ENCODE measurements at places on chromosomes 16 and 17. TPM values are rescaled to one million over a fixed set of nuclear protein-coding genes. Genes with fewer than 3 reads are reported as not detected.

DNA sequence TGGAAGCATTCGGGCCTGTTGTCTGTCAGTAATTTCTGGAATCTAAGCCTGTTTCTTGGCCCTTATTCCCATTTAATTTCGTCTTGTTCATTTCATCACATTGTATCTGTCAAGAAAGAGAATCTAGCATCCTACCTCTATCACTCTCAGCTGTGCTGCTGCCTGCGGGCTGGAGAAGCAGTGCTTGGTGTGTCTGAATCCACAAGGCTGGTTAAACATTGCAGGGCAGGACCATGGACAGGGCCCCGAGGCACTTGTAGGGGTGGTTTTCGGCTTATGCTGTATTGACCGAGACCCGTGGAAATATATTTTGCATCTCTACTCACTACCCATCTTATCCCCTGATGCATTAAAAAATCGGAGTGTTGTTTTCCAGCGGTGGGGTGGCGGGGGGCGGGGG is 3.1 kb downstream of the RAB11FIP4 start:
- peak; percentile 55 for DNase-seq

DNA sequence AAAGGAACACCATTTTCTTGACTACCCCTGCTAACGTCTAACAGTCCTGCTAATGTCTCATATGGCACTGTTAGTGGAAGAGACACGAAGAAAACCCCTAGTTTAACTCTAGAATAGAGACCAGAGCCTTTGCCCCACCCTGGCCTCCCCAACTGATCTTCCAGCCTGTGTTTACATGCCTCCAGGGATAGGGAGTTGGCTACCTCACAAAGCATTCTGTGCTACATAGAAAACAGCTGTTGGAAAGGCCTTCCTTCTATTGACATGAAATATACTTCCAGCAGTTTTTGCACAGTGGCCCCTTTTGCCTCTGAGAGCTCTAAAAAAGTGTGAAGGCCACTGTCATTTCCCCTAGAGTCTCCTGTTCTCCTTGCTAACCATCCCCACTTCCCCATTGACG is 73.1 kb downstream of the ASIC2 start:
- DNase-seq = no peak

DNA sequence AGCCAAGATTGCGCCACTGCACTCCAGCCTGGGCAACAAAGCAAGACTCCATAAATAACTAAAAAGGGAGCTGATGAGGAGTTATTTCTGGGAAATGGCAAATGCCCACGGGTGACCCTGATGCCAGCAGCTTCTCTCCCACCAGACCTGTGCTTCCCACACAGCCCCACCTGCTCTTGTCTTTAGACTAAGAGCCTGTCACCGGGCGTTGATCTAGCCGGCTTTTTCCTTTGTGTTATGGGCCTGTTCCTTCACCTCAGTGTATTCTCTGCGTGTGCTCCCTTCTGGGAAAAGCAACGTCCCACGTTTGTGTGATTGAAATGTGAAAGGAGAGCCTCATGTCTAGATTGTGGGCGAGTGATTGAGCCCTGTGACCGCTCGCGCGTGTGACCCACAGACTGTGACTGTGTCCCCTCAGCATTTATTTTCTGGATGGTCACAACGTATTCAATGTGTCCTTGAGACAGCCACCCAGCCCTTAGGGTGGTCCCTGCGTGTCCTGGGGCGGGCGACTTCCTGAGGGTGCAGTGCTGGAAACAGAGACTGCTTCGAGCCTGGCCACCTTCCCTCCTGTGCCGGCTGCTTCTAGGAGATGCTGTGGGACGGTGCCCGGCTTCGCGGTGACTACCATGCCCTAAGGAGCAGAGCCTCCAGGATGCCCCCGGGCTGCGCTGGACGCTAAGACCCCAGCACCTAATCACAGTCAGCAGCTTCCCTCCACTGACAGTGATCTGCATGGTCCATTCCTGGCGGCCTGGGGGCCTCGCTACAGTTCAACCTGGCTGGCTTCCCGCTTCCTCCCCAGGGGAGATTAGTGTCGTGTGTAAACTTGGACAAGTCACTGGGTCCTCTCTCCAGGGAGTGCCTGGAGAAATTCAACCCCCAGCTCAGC is 7.8 kb upstream of the RNPS1 start:
- DNase-seq = no peak

- DNase-seq = no peak
Measured at GRCh38 chr17:7823581-7824001, 10.4 kb upstream of the KDM6B start.

DNA sequence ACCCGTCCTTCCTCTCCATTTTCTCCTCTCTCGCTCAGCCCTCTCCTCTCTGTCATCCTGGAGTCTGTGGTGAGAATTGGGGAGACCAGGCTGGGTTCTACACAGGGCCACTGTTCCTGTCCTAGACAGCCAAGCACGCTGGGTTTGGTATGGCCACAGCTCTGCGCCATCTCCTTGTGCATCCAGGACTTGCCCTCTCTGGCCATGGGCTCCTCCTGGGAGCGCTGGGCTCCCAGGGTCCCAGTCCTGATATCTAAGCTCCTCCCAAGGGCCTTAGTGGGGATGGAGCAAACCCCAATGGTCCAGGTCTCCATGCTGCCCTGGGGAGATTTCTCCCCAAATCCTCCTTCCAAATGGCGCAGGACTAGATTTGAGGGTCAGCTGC is 27.2 kb upstream of the ITGA3 start:
- DNase-seq = no peak

GRCh38 chr17:72572604-72573491 is 452.0 kb downstream of the SOX9 start:
- DNase-seq = no peak

GRCh38 chr17:10114931-10115535 is 83.4 kb downstream of the GAS7 start:
- DNase-seq = peak; percentile 83

- no peak for DNase-seq
Measured at GRCh38 chr17:39306509-39307212, 80.9 kb upstream of the STAC2 start.

DNA sequence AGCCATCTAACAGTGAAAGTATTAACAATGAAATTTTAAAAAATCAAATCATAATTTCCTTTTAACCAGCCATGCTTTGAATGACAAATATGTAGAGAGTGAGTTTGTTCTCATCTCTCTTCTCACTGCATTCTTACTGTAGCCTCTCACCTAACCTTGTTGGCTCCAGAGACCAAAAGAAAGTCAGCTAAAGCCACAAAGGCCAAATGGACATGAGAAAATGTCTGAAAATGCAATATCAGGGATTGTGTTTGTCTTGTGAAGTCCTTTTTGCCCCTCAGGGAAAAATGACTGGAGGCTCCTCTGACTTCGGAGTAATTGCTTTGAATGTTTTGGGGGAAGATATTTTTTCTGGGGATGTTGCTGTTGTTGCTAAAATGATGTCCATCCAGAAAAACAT is 166.3 kb downstream of the SLC39A11 start:
- DNase-seq = no peak

DNA sequence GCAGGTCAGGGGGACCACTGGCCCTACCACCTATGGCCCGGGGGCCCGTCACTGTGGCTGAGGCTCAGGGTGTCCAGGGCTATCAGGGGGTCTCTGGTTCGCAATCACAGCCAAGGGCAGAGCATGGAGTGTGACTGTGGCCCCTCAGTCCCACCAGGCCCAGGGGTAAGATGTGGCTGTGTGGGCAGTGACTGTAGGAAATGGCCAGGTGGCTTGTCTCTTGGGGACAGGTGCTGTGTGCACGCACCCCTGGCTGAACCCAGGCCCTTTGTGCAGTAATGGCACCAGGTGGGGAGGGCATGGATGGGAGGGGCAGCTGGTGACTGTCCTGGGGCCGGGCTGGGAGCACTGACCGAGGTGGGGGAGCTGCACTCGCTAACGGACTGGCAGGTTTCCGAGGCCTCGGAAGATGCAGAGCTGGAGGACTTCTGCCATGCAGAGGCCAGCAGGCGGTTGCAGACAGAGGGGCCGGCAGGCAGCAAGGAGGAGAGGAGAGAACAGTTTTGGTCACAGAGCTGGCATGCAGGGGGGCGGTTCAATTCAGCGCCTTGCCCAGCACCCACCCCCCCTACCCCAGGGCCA is 18.8 kb downstream of the IL34 start:
- DNase-seq = no peak

DNA sequence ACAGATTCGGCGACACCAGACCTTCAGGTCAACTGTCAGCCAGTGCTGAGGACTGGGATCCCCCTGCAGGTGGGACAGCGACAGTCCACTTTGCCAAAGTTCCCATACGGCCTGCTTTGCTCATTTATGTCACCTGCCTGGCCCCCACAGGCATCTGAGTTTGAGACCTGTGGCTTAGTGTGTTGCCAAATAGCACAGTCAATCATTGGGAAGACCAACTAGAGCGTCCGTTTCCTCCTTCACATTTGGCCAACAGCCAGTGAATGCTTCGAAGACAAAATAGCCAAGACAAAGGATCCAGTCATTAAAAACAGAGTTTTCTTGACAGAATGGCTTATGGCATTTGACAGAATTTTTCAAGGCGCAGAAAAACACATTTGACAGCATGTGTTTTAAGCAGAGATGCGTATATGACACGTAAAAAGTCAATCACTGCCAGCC is 113.8 kb downstream of the ABCC12 start:
- no peak for DNase-seq

DNA sequence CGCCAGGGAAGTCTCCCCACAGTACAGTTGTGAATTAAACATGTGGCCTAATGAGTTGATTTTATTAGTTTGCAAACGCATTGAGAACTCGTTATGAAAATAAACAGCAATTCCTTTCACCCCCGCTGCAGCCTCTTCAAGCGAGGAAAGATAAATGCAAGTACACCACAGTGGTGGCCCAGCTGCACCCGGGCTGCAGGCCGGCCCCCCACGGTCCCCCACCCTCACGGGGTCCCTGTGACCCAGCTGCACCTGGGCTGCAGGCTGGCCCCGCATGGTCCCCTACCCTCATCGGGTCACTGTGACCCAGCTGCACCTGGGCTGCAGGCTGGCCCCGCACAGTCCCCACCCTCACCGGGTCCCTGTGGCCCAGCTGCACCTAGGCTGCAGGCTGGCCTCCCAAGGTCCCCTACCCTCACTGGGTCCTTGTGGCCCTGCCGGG is 32.2 kb downstream of the SDK2 start:
- no peak for DNase-seq

- DNase-seq = no peak
Measured at GRCh38 chr17:70206361-70207010, 37.2 kb downstream of the KCNJ2 start.

DNA sequence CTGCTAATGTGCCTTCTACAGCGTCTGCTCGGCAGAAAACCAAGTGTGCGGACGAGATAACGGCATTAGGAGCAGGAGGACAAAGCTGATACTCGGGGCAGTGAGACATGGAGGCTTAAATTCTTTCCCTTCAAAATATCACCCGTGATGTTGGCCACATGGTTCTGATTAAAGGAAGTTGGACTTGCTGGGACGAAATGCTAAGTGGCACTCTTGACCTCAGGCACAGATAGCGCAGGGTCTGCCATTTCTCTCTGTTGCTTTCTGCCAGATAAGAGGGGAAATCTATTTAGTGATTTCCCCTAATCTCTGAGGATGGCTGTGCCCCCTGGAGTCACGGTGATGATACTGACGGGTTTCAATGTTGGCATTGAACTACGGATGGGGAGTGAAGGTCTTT is 509.6 kb upstream of the EEF2KMT start:
- no peak for DNase-seq

GRCh38 chr17:78793415-78793814 is 11.3 kb upstream of the CYTH1 start:
- no peak for DNase-seq

GRCh38 chr16:50598256-50598894 is 50.2 kb downstream of the NKD1 start:
- no peak for DNase-seq

GRCh38 chr16:49993579-49993978 is 31.4 kb upstream of the CNEP1R1 start:
- no peak for DNase-seq

DNA sequence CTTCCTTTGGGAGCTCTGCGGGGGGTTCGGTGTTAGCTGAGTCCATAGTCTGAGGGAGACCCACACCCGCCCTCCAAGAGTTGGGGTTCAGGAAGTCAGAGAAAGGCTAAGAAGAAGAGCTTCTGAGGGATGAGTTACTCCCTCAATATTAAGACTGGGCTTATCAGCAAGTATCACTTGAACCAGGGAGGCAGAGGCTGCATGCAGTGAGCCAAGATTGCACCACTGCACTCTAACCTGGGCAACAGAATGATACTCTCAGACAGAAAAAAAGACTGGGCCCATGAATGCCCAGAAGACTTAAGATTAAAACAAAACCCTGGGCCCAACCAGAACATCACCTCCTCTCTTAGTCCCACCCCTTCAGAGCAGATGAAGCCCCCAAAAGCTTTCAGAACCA is 6.0 kb downstream of the NKIRAS2 start:
- no peak for DNase-seq

DNA sequence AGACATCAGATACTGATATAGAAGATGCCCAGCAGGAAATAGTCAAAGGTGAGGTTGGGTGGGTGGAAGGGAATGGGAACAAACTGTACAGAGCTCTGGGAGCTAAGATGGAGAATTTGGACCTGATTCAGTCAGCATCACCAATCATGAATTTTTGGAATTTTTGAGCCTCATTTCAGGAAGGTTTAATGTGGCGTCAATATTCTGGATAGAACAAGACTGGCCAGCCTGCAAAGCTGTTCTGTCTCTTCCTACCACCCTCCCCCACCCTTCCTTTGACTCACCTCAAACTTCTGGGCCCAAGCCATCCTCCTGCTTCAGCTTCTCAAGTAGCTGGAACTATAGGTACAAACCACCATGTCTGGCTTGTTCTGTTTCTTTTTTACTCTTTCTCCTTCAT is 32.6 kb downstream of the CTCF start:
- no peak for DNase-seq

DNA sequence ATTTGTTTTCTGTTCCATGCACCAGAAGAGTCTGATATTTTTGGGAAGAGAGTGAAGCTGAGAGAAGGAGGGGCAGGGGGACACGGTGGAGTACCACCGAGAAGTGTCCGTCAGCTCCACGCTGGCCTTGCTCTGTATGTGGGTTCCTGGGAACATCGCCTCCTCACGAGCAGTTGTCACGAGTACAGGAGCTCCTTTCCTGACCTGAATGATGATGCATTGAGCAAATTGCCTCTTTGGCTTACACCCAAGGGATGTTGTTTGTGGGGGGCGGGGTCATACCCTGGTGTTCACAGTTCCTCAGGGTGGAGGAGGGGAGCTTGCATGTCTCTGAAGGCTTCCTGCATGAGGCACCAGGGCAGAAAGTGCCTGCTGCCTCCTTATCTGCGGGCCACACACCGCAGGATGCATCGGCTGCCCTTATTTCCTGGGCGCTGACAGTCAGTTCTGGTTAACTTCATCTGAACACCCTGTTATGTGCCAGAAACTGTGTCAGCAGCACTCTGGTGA is 36.2 kb downstream of the RGS9 start:
- no peak for DNase-seq

- no peak for DNase-seq
Measured at GRCh38 chr16:4593086-4593485, 21.6 kb downstream of the UBALD1 start.

GRCh38 chr16:30368792-30369090 is 1.6 kb downstream of the TBC1D10B start:
- DNase-seq = no peak

- DNase-seq = no peak
Measured at GRCh38 chr17:8875436-8875835, 8.0 kb upstream of the PIK3R6 start.

- no peak for DNase-seq
Measured at GRCh38 chr17:43226393-43226792, 2.0 kb downstream of the CCDC200 start.

PYDC1 gene
- not detected for total RNA-seq

WFDC1 gene
- 4.7 TPM for total RNA-seq

SLX4 gene
- 3.6 TPM for total RNA-seq

HAS3 gene
- total RNA-seq = 0.56 TPM

SHMT1 gene
- 59.3 TPM for total RNA-seq

BRICD5 gene
- 10.1 TPM for total RNA-seq

OTOP3 gene
- not detected for total RNA-seq

ACSM2A gene
- 0.63 TPM for total RNA-seq

IL17C gene
- not detected for total RNA-seq

RNF43 gene
- not detected for total RNA-seq

CACNG3 gene
- total RNA-seq = not detected
